ENCODE measurements at places on chromosomes 6 and 20.
A peak's percentile ranks its signal among the peaks of the same experiment; 100 is the strongest.

DNA sequence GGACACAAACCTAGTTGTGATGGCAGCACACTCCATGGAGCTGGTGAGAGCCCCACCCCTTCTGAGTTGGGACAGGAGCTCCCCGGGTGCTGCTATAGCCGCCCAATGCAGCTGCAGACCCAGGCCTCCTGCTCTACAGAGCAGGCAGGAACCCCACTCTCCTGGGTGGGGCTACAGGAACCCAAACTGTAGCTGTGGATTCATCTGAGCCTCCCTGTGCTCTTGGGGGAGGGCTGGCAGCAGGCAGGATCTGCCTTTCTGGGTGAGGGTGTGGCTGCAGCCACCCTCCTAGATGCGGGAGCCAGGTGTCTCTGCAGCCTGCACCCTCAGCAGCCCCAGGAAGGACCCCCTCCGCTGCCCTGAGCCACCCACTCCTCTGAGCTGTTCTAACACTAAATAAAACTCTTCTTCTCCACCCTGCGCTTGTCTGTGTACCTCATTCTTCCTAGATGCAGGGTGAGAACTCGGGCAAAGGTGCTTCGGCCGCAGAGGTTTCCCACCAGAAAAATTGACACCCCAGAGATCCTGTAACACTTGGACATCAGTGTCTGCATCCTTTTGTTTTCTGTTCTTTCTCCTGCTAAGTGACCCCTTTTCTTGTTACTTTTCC lies 55.2 kb upstream of the KIF13A start:
- no peak for DNase-seq

- no peak for DNase-seq
Measured at GRCh38 chr6:149855040-149855654, 9.0 kb downstream of the LRP11 start.

- DNase-seq, result no peak
Measured at GRCh38 chr6:168078175-168078942, 653 bp downstream of the FRMD1 start.

DNA sequence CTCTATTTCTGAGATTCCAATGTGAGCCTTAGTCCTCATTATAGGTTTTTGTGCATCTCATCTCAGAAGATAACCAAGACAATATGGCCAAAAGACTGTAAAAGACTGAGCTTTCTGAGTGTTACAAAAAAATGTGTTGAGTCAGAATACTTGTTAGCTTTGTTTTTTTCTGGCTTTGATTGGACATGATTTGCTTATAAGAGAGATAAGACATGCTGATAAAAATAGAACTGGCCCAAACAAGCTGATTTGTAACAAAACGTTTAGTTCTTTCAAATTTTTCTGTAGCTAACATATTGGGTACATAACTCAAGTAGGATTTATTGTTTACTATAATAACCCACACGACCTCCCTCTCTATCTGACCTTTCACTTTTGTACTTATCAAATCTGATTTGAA lies 32.9 kb downstream of the FILIP1 start:
- DNase-seq, result no peak

DNA sequence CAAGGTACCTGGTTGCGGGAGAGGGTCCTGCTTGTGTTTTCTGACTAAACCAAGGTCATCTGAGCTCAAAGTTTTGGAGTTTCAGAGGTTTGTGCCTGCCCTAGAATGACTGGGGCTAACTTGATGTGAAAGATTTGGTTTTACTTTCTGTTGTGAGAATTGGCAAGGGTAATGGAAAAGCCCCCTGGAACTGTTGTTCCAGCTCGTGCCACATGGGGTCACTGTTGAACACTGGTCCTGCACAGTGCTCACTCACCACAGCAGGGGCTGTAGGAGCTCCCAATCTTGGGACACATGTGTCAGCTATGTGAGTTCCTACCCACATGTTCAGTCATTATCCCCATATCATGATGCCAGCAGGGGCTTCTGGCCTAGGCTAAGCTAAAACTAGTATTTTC lies 6.5 kb downstream of the TGM6 start:
- peak; percentile 39 for DNase-seq

DNA sequence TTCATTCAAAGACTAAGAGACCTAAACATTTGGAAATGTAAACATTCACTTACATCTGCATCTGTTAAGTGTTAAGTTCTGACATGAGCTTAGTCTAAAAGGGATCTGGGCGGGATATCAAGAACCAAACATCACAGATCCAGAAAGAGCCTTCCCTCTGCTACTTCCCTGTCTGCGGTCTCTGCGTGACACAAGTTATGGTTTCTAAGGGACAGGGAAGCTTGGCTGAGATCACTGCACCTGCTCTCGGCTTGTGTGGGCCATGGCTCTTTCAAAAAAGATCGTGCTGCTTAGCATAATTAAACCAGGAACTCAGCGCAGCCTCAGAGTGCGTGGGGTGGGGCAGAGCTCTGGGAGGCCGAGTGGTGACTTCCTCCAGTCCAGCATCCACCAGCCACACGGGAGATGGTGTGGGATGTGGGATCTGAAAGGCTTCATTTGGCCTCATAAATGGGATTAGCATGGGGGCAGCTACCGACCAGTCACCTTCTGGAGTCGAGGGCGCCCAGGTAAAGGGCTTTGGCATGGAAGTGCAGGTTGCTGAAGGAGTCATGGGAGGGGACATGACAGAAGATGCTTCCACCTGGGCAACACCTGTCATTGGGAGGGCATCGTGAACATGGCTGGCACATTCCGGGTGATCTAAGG lies 16.7 kb upstream of the RAMACL start:
- DNase-seq, result no peak

- no peak for DNase-seq
Measured at GRCh38 chr6:19369785-19370184, 467.4 kb upstream of the ID4 start.

- no peak for DNase-seq
Measured at GRCh38 chr6:83389606-83390005, 41.2 kb downstream of the ME1 start.

DNA sequence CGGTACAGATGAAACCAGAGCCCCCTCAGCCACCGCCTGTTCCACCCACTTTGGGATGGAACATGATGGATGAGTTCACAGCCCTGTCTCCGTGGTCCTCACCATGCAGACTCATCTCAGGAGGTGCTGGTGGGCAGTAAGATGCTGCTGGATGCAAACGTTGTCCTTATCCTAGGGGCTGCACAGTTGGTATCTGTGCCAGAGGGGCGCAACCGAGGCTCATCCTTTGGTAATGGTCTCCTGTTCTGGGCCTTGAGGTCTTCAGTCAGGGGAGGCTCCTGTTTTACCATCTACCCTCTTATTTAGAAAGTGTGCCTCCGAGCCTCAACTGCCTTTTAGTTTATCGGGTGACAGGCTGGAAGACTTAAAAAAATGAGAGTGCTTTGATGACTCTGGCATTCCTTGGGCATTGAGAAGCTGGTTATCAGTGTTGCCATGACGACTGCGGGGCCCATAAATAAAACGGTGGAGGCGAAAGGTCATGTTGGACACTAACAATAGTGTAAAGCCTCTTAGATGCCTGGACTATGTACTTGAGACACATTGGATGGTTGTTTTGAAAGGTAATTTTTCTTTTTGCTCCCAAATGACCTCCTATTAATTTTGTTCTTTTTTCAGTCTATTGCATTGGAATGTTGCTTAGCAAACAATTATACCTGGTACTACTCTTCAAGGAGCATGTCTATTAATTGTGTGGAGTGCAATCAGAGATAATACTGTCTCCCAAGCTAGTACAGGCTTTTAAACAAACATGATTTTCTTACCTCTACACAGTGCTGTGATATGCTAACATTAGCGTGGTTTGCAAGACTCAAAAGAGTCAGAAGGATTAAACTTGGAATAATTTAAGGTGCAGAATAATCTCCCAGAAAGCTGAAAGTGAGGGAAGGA lies 74.2 kb upstream of the DSP start:
- no peak for DNase-seq

DNA sequence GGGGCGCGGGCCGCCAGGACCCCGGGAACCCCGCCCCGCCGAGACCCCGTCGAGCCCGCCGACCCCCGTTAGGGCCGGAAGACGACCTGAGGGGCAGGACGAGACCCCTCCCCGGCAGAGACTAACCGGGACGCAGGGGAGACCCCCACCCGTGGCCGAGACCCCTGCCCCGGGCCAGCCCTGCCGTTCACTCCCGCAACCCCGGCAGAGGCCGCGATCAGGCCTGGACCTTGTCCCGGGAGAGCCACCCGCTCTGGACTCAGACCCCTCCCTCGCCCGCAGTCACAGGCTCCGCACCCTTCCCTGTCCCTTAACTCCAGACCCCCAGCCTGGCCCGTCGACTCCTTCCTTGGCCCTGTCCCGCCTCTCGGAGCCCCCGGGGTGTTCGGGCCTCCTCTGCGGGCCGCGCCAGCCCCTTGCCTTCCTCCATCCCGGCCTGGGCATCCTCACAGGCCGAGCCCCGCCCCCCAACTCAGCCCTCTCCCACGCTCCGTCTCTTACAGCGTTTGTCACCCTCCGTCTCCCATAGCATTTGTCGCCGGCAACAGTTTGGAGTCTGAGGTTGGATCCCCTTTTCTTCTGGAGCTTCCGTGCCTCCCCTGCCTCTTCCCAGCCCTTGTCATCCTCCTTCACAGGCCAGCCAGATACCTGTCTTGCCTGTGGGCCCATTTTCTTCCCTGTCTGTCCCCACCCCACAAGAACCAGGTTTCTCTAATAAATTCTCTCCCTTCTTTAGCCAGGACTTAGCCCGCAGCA lies 569 bp downstream of the TCEA2 start:
- no peak for DNase-seq
